ENCODE measurements at places on chromosomes 2 and 18.
A peak's percentile ranks its signal among the peaks of the same experiment; 100 is the strongest.

DNA sequence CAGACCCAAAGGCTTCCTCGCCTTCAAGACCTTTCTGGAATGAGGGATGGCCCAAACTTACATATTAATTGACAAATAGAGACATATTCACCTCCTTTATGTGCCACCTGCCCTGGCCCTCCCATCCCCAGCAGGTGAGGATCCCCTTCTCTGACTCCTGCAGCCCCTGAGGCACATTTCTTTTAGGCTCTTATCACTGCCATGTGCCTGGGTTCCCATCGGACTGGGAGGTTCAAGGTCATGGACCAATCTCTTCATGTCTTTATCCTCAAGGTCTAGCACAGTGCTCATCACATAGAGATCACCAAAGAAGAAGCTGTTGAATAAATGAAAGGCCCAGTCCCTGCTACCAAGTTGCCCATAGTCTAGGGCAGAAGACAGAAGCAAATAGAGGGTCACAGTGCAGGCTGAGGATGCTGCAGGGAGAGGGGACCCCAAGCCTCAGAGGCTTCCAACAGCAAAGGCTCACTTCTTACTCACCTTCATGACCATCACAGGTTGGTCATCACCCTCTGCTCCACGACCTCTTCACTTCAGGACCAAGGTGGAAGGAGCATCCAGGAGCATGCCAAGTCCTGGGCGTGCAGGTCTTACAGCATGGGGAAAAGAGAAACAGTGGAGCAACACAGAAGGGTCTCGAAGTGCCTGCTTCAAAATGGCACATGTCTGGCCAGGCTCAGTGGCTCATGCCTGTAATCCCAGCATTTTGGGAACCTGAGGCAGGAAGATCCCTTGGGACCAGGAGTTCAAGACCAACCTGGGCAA lies 193.9 kb downstream of the SMAD2 start:
- DNase-seq, result no peak

- no peak for DNase-seq
Measured at GRCh38 chr2:36951027-36951518, 15.3 kb downstream of the STRN start.

DNA sequence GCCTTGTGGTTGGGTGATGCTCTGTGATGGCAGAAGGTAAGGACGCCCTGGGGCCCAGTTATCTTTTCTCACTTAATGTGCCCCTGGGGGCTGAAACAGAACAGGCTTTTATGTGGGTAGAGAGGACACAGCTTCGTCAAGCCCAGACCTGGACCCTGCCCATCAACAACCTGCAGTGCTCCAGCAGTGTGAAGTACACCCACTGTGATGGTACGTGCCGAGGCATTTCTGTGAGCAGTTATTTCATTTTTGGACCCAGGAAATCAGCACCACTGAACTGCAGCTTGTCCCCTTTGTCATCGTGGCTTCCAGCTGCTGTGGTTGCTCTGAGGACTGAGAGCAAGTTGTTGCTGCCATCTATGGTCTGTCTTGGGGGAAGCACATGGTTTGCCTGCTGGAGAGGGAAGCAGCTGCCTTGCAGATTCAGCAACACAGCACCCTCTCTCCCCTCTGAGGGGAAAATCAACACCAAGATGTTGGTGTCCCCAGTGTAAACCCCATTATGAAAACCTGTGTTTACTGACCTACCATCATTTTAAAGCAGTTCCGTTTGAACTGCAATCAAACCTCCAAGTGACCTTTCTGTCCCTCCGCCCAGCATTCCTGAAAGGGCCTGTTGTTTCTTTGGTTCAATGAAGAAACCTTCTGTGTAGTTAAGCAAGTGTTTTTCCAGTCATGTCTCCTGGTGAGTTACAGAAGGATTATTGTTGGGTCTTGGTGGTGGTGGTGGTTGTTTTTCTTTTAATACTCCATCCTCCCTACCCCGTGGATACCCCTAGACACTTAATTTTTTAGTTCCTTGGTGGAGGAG lies 158.2 kb downstream of the MGAT5 start:
- DNase-seq, result peak; percentile 70

DNA sequence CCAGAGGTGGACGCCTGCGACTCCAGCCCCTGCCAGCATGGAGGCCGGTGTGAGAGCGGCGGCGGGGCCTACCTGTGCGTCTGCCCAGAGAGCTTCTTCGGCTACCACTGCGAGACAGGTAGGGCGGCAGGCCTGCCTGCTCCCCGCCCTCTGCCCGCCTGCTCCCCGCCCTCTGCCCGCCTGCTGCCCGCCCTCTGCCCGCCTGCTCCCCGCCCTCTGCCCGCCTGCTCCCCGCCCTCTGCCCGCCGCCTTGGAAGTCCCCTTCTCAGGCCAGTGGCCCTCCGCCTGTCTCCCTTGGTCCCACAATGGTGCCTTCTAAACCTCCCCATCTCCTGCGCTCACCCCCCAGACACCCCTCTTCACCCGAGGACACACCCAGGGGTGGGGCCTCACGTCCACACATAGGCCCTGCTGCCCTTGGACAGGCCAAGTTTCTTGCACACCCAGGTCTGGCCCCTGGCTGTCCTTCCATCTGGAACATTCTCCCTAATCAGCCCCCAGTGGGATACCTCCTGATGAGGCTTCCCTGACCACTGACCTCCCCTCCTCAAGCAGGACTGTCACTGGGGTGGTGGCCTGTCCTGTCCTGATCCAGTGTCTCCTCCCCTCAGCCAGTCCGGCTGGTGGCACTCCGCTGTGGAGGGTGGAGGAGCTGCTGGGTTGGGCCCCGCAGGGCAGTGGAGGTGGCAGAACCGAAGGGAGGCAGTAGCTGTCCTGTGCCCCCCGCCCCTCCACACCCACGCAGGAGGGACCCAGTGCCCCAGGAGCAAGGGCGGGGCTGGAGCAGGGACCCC lies 37.9 kb downstream of the MTERF4 start:
- DNase-seq, result peak; percentile 24

DNA sequence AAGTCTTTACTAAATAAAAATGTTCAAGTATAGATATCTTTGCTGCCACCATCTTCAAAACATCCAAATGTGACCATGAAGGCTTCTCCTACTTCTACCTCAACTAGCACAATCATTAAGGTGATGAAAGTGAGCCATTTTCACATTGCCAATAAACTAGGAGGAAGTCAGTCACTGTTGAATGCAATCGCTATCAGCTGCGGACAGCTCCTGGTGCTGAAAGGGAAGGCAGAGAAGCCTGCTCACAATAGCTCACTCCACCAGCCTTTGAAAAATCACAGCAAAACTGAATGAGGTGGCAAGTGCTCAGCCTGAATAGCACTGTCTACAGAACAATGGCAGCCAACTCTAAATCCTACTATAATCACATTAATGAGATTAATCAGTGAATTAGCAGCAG lies 2.2 kb downstream of the MYT1L start:
- DNase-seq, result peak; percentile 69

- DNase-seq, result no peak
Measured at GRCh38 chr18:49064889-49065288, 114.1 kb upstream of the SMAD7 start.
